NCI-H146 (cell line): ENCODE measurements at places on chromosomes 13 and 19.

GRCh38 chr13:42420304-42420703, 148.4 kb downstream of the AKAP11 start:
- DNase-seq: no peak

DNA sequence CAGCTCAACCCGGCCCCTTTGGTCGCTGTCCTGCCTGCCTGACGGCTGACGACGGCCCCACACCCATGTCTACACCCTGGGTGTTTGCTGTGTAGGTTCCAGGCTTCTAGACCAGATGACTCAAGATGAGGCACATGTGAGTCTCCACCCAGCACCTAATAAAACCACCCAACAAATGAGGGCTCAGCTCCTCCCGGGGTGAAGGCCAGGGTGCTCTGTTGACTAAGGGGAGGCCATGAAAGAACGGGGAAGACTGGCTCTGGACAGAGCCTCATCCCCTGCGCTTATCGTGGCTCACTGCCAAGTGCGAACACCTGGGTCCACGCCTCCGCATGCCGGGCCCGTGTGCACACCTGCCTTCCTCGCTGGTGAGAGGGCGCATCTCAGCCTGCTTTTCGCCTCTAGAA, 39.6 kb downstream of the COL4A2 start:
- peak; percentile 38 for DNase-seq

- DNase-seq: no peak
These were observed 353.8 kb downstream of the DNAJC15 start for GRCh38 chr13:43377149-43377548.

- no peak for DNase-seq
These were observed 13.0 kb downstream of the NMRK2 start for GRCh38 chr19:3945838-3946237.

GRCh38 chr13:111609631-111610030, 289.2 kb downstream of the TEX29 start:
- no peak for DNase-seq

- no peak for DNase-seq
These were observed 187.6 kb downstream of the TUBA3C start for GRCh38 chr13:18993884-18994660.

GRCh38 chr13:78323848-78324247, 279.5 kb downstream of the POU4F1 start:
- DNase-seq: no peak

- no peak for DNase-seq
These were observed 7.8 kb downstream of the JAK3 start for GRCh38 chr19:17840019-17840418.

DNA sequence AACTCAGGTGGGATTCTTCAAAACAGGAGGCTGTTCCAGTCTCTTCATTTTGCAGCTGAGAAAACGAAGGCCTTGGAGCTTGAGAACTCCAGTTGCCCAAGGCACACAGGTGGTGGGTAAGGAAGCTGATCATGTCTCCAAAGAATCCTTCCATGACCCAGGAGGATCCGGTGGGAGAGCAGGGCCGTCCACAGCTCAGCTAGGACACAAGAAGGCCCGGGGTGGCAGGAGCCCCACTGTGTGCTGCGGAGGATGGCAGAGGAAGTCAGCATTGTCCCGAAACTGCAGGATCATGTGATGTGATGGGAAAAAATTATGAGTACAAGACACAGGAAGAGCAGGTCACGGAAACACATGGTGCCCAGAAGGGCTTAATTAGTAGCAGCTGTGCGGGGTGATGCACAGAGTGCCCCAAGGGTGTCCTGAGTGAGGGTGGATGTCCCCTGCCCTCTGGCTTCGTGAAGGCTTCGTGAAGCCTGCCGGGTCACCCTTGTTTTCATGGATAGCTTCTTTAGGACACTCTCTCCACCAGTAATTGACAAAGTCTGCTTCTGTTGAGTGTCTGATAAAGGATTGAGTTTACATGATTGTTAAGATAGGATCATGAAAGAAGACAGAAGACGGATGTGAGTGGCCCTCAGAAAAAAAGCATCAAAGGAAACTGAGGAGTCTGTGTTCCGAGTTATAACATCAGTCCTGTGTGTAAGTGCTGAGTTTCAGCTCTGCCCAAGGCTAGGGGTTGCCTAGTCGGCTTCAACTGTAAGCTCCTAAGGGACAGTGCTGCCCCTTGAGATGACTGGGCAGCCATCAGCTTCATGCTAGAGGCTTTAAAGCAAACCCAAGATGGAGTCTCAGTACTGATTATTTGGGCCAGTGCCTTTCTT, 33.8 kb upstream of the SACS start:
- no peak for DNase-seq

GRCh38 chr19:46630586-46631205, 5.3 kb downstream of the GNG8 start:
- no peak for DNase-seq

- no peak for DNase-seq
These were observed 29.9 kb downstream of the KCTD15 start for GRCh38 chr19:33826521-33826920.

DNA sequence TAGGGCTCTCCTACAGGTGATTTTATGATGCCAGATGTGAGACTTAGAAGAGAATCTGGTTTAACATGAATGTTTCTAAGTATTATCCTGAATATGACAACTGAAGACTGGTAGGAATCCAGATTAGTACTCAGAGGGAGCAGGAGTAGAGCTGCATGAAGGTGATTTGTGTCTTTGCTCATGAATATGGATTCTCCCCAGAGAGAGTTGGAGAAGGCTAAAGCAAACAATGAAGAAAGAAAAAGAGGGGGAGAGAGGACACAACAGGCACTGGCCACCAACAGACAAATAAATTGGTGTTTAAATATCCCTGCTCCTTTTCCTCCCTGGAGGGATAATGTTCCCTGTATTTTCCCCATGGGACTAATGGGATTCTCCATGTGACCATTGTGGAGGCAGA, 427.0 kb upstream of the KLF12 start:
- DNase-seq: no peak

DNA sequence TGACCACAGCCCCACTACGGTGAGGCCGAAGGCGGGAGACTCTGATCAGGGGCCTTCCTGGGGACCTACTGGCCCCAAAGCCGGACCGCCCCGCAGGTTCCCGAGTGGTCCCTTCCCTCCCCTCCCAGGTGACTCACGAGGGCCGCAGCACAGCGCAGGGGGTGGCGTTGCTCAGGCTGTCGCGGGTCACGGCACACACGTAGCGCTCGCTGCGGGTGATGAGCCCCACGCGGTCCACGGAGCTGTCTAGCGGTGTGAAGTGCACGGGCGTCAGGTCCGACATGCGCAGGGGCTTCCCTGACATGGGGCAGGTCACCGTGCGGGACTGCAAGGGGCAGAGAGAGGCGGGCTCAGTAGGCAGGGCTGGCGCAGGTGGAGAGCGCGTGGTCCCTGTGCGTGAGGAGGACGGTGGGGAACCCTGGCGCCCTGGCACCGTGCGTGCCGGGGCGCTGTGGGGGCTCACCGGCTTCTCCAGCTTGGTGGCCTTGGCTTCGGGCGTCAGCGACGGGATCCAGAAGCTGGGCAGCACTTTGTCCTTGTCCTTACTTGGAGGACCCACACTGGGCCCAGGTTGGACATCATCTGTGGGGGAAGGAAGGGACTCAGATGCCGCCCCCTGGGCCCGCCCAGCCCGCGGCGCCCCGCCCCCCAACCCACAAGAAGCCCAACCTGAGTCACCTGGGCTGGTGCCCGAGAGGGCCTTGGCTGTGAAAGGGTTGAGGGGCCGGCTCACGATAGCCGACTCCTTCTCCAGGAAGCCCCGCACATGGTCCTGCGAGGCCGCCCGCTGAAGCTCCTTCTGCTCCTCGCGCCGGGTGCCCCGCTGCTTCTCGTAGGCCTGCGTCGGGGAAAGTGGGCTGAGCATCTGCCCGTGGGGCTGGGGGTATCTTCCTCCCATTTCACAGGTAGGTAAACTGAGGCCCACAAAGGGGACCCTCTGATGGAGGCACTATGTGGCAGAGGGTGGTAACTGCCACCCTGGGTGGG, 23.7 kb downstream of the NOSIP start:
- no peak for DNase-seq

DNA sequence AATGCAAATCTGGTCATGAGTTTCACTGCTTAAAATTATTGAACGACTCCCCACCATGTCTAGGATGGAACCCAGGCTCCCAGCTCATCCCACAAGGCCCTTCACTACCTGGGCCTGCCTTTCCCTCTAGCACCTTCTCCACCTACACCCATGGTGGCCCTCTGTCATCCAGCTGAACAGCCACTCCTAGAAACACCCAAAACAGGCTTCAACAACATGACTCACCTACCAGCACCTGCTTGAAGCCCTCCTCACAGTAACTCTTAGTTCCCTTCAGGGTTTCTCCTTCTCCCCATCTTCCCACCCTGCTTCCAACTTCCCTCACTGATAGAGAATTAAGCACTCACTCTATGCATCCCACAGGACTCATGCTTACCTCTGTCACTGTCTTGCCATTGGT, 6.6 kb upstream of the IGFL2 start:
- DNase-seq: no peak

DNA sequence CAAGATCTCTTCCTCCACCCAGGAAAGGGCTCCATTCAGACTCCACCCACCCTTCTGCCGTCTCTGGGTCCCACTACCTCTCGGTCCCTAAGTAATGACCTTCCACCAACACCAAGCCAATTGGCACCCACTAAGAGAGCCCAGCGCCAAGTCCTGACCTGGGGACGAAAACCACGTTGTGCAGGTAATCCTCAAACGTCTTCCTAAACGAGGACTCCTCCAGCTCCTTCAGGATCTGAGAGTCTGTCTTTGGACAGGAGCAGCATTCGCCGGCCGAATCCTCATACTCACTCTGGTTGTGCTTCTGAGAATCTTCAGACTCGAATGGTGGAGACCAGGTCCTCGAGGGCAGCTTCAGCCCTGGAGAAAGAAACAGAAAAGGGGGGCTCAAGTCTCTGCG, 83.1 kb downstream of the ZNF557 start:
- DNase-seq: no peak

GRCh38 chr19:13289295-13289694, 139.1 kb downstream of the IER2 start:
- DNase-seq: no peak

DNA sequence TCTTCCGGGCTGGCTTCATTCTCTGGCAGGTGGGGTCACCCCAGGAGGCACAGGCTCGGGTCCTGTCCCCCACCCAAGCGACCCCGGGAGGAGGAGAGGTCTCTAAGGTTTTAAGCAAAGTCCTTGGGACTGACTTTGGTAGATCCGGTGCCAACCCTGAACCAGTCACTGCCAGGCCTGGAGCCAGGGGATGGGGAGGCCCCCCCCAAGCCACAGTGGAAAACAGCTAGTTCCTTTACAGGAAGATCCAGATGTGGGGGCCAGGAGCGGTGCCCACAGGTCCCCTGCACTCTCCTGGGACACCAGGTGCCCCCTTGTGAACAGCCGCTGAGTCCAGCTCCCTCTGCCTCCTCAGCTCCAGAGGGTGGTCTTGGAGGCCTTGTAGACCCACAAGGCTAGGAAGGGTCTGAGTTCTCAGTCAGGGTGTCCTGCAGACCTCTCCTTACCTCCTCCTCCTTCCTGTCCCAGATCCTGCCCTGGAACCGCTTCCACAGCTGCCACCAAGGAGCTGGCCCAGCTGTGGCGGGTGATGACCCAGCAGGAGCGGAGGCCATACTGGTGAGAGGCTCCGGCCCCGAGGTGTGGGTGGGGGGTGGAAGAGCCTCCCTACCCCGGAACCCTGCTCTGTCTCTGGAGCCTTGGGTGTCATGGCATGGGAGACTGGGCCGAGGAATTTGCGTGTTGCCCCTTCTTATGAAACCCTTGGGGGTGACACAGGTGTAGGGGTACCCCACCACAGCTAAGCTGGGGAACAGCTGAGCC, 6.0 kb downstream of the SIX5 start:
- DNase-seq: no peak

- peak; percentile 98 for DNase-seq
These were observed 423.4 kb downstream of the ITGBL1 start for GRCh38 chr13:101875717-101876393.

GRCh38 chr19:48804496-48804895, 6.3 kb downstream of the BCAT2 start:
- DNase-seq: no peak
